ENCODE measurements at places on chromosomes 13 and 19. TPM values are rescaled to one million over a fixed set of nuclear protein-coding genes. Genes with fewer than 3 reads are reported as not detected.

The OR7C1 gene
- total RNA-seq, result not detected

The THSD1 gene
- total RNA-seq, result not detected

The FSD1 gene
- total RNA-seq, result 12.5 TPM

The KMT2B gene
- 92.4 TPM for total RNA-seq

The ZNF426 gene
- 5.8 TPM for total RNA-seq

The SMIM44 gene
- not detected for total RNA-seq
